ENCODE measurements at places on chromosomes 12 and 14.

DNA sequence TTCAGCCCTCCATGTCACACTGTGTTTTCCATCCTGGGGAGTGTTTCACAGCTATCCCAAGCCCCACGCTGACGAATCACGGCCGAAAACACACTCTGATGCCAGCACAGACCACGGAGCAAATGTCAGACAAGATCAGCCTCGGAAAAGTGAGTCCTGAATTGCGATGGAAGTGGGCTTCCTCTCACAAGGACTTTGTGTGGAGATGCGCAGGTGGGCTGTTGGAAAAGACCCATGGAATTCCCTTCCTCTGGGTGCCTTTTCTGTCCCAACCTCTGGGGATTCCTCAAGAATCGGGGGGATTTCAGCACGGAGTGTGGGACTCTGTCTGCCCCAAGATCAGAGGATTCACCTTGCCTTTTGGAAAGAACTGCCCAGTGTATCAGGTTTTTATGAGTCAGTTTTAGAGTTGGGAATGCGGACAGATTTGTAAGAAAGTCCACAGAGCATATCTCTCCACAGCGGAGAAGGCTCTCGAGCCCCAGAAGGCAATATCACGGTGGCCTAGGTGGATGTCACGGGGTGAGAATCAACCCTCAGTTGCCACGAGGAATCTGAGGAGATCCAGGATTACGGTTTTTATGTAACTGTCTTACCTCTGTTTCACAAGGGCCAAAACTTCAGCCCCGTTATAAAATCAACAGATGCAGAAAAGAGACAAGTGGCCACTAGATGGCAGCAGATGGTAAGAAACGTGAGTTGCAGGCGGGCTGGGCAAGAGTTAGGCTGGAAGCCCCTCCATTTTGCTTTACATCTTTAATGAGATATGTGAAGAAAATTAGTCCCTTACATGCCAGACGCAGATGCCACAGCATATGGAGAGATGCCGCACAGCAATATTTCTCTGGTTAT lies 201.9 kb downstream of the DAD1 start:
- DNase-seq, result peak; percentile 69

- DNase-seq, result no peak
Observed at GRCh38 chr12:116534311-116535121, 24.7 kb upstream of the MAP1LC3B2 start.

GRCh38 chr12:53500142-53500775 lies 824 bp upstream of the TARBP2 start:
- peak; percentile 53 for DNase-seq

DNA sequence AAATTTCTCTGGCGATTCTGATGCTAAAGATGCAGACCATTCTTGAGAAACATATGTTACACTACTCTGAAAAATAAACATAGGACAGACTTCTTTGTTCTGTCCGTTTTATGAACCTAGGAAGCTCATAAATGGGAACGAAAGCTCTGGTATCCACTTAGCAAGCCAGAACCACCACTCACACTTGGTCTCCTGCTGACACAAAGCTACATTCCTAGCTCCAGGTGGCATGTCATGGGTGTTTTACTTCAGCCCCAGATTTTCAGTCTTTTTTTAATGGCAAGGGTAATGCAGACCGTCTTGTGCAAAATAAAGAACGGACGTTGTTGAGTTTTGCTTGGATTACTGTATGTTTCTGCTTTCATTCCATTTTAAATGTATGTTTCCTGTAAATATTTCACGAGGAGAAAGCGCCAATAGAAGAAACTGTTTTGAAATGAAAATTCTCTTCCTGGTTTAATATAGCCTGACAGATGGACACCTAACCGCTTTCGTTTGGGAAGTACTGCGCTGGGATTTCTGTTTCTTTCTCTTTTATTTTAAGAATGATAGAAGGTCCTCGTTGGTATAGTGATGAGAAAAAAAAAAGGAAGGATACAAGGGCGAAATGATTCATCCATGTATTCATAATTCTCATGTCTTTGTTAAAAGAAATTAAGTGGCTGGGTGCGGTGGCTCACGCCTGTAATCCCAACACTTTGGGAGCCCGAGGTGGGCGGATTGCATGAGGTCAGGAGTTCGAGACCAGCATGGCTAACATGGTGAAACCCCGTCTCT lies 871 bp upstream of the COQ5 start:
- peak; percentile 50 for DNase-seq

GRCh38 chr12:115867854-115868253 lies 409.6 kb downstream of the MED13L start:
- DNase-seq, result no peak

DNA sequence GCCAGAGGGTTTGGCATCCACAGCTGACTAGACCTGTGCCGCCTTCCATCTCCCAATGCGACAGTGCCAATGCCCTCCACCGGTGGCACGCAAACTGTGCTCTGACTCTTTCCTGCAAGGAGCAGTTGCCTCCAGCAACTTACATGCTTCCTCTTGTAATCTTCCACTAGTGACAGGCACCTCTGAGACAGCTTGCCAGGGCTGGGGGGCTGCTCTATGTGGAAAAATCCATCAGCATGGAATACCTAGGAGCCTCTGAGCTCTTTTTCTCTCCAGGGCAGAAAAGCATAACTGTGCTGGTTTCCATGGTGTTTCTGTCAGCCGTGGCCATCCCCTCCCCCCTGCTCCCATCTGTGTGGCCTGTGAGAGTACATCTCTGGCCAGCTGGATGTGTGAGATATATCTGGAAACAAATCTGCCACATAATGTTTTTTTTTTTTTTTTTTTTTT lies 110.6 kb downstream of the MYRFL start:
- DNase-seq, result no peak

DNA sequence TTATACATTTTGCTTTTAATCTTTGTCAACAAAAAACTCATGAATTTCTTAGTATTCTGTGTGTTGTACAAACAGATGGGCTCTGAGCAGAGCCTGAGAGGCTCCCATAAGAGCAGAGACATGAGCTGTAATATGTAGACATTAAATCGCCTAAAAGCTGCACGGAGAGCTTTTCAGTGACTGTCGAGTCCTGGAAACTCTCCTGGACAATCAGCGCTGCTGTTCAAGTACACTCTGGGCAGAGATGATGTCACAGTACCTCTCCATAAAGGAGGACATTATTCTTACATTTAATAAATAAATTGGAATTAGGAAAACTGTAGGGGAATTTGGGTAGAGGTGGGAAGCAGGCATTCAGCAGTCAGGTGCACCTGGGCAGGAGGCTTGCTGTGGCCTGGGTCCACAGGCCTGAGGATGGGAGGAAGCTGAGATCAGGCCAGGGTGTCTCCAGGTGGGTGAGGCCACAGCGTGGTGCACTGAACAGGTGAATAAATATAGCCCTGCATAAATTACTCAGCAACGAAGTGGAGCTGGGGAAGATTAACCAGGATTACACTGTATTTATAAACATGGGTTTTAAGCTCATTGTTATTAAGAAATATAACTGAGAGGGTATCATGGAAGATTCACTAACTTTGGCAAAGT lies 13.3 kb upstream of the TCL1A start:
- DNase-seq, result no peak

- DNase-seq, result peak; percentile 45
Observed at GRCh38 chr12:97308576-97309198, 153.9 kb upstream of the RMST start.

GRCh38 chr12:38664661-38665269 lies 240.6 kb downstream of the CPNE8 start:
- peak; percentile 51 for DNase-seq

DNA sequence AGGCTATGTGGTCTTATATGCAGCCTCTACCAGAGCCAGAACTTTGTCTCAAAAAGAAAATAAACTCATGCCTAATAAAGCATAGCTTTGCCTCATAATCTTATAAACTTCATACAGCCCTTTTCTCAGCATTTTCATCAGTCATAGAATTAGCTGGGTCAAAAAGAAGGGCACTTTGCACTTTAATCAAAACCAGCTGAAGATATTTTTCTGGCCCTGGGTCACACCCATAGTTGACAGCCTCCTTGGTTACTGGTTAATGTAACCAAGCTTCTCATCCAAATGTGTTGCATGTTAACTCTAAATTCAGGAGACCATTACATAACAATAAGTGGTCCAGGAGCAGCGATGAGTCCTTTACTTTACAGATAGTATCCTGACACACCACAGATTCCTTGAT lies 558.2 kb downstream of the FLRT2 start:
- DNase-seq, result no peak

- DNase-seq, result no peak
Observed at GRCh38 chr14:68020999-68021663, 201.6 kb downstream of the RAD51B start.
